ENCODE measurements at places on chromosomes 3 and 15.

GRCh38 chr15:65400760-65401610 is 21.8 kb downstream of the IGDCC4 start:
- DNase-seq: peak; percentile 54

- no peak for DNase-seq
Measured at GRCh38 chr15:85094685-85095084, 113.0 kb downstream of the PDE8A start.

DNA sequence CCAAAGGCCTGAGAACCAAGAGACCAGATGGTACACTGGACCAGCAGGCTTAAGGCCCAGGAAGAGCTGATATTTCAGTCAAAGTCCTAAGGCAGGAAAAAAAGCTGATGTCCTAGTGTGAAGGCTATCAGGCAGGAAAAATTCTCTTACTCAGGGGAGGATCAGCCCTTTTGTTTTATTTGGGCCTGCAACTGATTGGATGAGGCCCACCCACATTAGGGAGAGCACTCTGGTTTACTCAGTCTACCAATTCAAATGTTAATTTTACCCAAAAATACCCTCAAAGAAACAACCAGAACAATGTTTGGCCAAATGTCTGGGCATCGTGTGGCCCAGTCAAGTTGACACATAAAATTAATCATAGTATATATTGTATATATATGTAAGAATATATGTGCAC is 24.5 kb upstream of the MYRIP start:
- no peak for DNase-seq

GRCh38 chr3:178480795-178481194 is 55.4 kb upstream of the KCNMB2 start:
- no peak for DNase-seq

DNA sequence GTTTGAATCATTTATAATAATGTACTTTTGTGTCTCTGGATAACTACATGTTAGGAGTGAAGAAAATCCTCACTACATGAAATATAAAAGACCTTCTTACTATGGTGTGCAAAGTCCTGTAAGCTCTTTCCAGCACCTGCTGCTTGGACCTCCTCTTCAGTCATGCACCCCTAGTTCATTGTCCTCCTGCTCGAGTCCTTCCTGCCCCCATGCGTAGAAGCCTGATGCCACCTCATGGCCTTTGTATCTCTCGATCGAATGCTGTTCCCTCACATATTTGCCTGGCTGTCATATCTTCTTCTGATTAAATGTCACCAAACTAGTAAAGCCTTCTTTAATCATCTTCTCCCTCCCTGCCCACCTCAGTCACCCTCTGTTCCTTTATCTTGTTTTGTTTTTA is 49.9 kb upstream of the SUCLG2 start:
- DNase-seq: no peak

DNA sequence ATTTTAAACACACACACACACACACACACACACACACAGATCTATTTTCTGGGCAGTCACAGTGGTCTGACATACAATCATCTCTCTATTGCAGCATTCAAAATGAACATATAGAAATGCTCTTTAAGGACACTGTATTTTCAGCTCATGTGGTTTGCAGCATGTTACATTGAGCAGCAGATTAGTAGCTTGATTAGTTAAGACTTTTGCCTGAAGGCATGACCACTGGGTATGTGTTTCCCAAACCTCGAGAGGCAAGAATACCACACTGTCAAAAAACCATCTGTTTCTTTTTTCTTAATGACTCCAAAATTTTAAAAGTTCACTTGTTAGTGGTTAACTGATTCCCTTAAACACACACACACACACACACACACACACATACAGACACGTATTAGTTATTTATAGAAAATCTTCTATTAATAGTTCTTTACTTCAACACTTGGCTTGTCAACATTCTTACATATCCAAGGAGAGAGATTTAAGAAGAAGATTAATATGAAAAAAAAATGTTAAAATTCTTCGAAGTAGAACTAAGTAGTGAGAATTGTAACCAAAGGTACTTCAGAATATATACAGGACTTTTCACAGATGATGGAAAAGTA is 518.2 kb downstream of the CADM2 start:
- DNase-seq: no peak

- no peak for DNase-seq
Measured at GRCh38 chr15:58985443-58985842, 2.0 kb upstream of the RNF111 start.

- DNase-seq: no peak
Measured at GRCh38 chr15:89551550-89551949, 23.7 kb upstream of the TICRR start.

Measured in activated T-cell treated with anti-CD3 and anti-CD28 coated beads, Interleukin-2, amount 50 U/mL, for 1 hour (primary cell).